ENCODE measurements at places on chromosomes 4 and X.
A peak's percentile ranks its signal among the peaks of the same experiment; 100 is the strongest.

- no peak for DNase-seq
Observed at GRCh38 chrX:43313035-43313434, 343.1 kb upstream of the MAOA start.

GRCh38 chr4:25779021-25779420, 83.8 kb downstream of the SEL1L3 start:
- no peak for DNase-seq

- no peak for DNase-seq
Observed at GRCh38 chr4:4608214-4608537, 66.3 kb upstream of the STX18 start.

- DNase-seq, result no peak
Observed at GRCh38 chr4:83664071-83664470, 128.2 kb downstream of the GPAT3 start.

DNA sequence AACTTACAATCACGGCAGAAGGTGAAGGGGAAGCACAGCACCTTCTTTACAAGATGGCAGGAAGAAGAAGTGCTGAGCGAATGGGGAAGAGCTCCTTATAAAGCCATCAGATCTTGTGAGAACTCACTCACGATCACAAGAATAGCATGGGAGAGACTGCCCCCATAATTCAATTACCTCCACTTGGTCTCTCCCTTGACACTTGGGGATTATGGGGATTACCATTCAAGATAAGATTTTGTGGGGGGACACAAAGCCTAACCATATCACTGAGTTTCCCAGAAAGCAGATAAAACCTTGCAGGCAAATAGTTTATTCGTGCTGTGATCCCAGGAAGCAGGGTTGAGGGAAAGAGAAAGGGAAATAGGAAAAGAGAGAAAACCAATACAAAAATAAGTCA, 69.0 kb upstream of the GYPA start:
- DNase-seq, result no peak

DNA sequence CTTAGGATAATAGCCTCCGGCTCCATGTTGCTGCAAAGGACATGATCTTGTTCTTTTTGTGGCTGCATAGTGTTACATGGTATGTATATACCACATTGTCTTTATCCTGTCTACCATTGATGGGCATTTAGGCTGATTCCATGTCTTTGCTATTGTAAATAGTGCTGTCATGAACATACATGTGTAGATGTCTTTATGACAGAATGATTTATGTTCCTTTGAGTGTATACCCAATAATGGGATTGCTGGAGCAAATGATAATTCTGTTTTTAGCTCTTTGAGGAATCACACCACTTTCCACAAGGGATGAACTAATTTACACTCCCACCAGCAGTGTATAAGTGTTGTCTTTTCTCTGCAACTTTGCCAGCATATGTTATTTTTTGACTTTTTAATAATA, 4.6 kb downstream of the RAB33B start:
- DNase-seq, result no peak

- no peak for DNase-seq
Observed at GRCh38 chr4:84501202-84501503, 2.1 kb upstream of the NKX6-1 start.

GRCh38 chr4:7744142-7744804, 195.4 kb downstream of the AFAP1 start:
- DNase-seq, result no peak

- no peak for DNase-seq
Observed at GRCh38 chr4:145186729-145187128, 6.3 kb upstream of the OTUD4 start.

DNA sequence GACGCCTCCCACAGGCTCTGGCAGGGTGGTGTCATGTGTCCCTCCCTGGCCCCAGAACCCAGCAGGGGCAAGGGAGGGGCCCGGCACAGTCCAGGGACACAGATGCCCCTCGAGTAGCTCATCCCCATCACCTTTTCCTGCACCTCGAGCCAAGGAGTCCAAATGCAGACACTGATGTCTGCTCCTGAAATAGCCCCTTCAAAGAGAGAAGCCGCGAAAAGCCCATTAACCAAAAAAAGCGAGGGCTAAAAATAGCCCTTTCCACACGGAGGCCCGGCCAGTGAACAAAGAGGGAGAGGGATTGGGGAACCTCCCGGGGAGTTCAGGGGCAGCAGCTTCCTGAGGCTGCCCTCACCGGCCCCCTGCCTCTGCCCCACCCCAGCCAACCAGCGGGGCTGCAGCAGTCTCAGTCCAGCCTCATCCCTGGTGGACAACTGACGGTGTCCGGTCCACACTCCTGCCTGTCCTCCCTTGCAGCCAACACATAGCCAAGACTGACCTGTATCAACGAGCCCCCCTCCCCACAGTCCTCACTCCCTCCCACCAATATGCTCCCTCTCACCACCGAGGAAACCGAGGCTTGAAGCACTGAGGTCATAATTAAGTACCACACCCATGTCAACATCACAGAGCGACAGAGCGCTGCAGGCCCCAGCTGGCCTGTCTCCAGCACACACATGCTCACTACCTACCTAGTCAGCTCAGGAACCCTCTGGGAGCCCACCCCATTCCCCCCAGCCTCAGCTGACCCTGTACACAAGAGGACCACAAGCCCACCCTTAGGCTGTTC, 23.9 kb downstream of the WDR1 start:
- DNase-seq, result no peak

DNA sequence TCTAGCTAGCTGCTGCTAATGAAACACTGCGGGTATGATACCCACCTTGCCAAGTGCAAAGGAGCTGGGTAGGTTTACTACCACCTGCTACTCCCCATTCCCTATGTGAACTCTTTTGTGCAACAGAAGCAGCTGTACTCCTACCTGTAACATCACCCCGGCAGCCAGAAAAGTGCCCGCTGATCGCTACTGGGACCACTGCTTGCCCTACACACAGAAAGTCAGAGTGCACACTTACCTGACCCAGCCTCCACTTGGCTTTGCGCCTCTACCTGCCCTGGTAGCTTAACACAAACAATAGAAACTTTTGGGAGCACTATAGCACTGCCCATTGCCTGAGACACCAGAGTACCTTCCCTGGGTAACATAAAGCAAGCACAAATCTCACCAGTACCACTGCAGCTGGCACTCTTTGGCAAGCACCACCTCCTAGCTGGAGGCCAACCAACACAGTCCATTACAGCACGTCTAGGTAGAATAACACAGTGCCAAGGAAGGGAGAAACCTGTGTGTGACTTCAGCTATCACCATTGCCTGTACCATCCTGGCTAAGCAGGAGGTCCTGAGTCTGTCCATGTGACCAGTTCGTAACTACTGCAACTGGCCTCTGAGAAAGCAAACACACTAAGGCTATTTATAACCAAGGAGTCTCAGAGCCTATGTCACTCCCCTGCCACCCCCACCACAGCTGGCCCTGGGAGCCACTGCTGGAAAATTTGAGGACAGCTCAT, 80.1 kb downstream of the CENPC start:
- DNase-seq, result no peak

DNA sequence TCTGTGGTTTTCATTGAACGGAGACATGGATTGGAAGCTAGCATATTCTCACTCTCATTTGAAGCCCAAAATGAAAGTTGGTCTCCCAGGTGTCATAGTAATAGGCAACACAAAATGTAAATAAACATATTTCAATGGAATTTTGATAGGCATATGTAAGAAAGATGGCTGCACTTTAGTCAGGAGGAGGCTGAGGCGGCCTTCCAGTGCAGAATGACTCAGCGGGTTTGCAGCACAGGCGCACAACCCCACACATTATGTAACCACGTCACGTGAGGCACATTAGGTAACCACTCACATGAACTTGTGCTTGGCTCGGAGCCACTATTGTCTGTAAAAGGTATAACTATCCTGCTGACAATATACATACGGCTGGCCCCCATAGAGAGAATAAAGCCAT, 381.7 kb downstream of the GPAT3 start:
- no peak for DNase-seq

DNA sequence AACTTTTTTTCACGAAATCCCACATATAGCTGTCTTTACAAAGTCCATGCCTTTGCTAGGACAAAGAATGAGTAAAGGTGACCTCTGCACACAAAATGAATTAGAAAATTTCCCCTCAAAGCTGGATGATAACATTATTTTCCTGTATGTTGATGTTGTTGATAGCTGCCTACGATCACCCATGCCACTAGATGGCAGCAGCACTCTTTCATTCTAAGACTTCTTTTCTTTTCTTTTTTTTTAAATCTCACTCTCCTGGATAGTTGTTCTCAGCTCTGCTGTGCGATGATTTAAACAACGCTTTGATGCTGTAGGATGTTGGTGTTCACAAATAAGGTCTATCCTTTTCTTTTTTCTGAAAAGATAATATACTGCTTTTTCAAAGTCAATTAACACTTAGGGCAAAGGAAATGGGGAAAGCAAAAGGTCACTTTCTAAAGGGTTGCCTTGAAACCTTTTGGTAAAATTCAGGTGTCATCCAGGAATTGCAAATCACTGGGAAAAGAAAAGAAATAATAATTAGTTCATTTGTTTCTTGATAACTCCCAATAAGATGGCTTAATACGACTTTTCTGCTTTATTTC, 266.8 kb downstream of the C4orf33 start:
- peak; percentile 37 for DNase-seq

- DNase-seq, result no peak
Observed at GRCh38 chr4:162706051-162706450, 460.6 kb downstream of the NAF1 start.

GRCh38 chr4:168766604-168767316, 243.3 kb downstream of the CBR4 start:
- no peak for DNase-seq

DNA sequence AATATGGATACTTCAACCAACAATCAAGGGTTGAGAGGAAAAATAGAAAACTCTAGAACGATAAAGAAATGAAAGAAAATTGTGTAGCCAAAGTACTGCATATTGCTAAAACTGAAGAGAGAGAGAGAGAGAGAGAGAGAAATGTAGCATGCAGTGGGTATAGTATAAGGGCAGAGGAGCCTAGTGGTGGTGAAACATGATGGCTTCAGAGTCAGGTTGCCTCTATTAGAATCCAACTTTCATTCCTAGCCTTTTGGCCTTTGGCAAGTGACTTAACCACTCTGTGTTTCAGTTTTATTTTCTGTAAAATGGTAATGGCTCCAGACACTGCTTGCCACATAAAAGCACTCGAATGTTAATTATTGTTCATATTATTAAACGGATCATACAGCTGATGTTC, 71.2 kb upstream of the NAF1 start:
- DNase-seq, result no peak

DNA sequence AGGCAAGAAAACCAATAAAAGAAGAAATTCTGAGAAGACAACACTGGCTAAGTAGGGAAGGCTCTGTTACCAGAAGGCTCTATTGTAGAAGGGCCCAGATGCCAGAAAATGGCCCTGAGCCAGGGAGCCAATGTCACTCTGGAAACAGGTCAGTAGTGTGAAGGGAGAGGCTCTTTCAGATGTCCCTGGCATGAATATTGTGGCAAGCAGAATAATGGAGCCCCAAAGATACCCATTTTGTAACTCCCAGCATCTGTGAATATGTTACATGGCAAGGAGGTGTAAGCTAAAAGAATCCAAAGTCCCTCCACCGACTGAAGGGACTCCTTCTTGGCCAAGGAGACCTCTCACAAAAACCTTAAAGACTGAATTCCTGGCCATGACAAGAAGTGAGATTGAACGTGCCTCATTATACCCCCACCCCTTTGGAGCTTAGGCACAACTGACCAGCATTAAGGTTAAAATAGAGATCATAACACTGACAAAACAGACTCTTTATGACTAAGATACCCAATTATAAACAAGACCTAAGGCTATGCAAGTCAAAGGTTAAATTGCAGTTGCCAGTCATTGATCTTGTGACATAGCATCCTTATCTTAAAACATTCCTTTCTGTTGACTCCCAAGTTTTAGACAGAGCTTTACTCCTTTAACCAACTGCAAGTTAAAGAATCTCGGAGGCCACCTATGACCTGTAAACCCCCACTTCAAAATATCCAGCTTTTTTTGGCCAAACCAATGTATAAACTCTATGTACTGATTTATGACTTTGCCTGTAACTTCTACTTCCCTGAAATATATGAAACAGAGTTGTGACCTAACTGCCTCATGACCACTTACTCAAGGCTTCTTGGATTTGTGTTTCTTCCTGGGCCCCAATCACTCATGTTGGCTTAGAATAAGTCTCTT, 42.2 kb upstream of the SMIM10 start:
- peak; percentile 44 for DNase-seq

- no peak for DNase-seq
Observed at GRCh38 chrX:122943918-122944317, 240.2 kb upstream of the GRIA3 start.

- DNase-seq, result no peak
Observed at GRCh38 chr4:156575430-156576073, 396.0 kb downstream of the PDGFC start.

GRCh38 chr4:76687746-76688448, 210.0 kb downstream of the SOWAHB start:
- no peak for DNase-seq

GRCh38 chrX:30904186-30904585, 15.1 kb upstream of the TAB3 start:
- DNase-seq, result no peak

GRCh38 chr4:124902001-124902515, 189.5 kb upstream of the ANKRD50 start:
- DNase-seq, result no peak

DNA sequence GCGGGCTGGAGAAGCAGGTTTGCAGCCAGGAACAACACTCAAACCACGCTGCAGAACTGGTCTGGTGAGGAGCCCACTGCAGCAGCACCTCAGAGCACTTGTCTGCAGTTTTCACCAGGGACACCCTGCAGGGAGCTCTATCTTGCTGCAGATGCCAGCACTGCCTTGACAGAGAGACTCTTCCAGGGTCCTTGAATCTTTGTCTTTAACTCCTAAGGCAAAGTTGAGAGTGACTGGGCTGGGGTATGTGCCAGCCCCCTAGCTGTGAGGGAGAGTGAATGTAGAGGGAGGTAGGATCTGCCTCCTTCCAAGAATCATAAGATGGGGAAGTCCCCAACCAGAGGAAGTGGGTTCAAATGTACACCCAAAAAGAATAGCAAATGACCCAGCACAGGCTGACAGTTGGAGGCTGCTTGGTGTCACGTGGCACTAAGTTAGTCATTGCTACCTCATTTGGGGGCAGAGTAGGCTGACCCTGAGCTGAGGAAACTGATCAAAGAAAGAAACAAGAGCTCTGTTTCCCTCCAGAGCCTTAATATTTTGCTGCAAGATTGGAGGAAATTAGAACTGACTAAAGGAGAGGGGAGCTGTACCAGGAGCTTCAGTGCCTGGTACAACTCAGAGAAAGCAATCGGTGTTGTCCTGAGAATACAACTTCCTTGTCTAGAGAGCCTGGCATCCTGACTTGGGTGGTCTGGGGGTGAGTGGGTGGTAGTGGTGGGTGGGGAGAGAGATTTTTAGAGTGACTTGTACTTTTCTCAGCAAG, 28.2 kb upstream of the HUWE1 start:
- DNase-seq, result no peak

DNA sequence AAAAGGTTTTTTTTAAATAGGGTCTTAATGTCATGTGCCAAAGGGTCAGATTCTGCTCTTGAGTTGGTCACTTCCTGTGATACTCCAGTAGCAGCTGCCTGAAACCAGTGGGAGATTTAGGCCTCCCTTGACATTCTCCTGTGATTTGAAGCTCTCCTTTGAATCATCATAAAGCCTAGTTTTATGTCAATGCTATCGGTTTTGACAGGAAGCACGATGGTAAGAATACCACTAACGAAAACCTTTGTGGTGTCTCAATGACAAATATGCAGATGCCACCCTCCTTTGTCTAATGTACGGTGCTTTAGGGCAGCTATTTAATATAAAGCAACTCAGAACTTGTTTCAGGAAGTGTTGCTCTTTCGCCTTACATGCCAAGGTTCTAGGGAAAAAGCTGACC, 44.2 kb downstream of the CCNI start:
- no peak for DNase-seq

GRCh38 chrX:15217161-15217560, 52.7 kb downstream of the ASB9 start:
- no peak for DNase-seq

All from AG04450 (cell line).